ENCODE measurements at places on chromosomes 16 and 17. TPM values are rescaled to one million over a fixed set of nuclear protein-coding genes. Genes with fewer than 3 reads are reported as not detected.

DNA sequence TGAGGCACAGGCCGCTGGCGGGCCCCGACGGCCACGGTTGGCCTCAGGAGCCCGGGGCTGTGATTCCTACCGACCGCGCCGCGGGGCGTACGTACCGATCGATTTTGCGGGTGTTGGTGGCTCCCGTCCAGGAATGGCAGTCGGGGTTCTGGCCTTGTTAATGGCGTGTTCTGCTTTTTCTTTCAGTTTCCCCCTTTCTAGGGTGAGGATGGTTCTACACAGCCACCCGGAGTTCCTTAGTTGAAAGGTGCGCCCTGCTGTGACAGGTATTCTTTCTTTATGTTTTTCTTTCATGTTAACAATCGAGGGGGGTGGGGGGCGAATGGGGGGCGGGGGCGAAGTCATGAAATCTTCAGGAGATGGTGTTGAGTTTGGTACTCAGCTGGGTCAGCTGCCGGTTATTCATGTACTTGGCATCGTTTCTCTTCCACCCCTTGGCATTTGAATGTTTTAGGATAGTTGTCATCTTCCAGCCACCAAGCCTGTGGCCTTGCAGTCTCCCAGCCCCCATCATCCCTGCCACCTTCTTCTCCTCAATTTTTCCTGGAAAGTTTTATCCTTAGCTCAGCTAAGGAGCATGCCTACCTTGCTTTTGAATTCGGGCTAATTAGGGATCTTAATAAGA is 802 bp downstream of the CYLD start:
- peaks cover 10% of the 10 kb centered on the region for H3K4me1 ChIP-seq
- H3K27ac ChIP-seq = peak overlapping the region; percentile 25
- peaks cover 2% of the 10 kb centered on the region for H3K27me3 ChIP-seq

DNA sequence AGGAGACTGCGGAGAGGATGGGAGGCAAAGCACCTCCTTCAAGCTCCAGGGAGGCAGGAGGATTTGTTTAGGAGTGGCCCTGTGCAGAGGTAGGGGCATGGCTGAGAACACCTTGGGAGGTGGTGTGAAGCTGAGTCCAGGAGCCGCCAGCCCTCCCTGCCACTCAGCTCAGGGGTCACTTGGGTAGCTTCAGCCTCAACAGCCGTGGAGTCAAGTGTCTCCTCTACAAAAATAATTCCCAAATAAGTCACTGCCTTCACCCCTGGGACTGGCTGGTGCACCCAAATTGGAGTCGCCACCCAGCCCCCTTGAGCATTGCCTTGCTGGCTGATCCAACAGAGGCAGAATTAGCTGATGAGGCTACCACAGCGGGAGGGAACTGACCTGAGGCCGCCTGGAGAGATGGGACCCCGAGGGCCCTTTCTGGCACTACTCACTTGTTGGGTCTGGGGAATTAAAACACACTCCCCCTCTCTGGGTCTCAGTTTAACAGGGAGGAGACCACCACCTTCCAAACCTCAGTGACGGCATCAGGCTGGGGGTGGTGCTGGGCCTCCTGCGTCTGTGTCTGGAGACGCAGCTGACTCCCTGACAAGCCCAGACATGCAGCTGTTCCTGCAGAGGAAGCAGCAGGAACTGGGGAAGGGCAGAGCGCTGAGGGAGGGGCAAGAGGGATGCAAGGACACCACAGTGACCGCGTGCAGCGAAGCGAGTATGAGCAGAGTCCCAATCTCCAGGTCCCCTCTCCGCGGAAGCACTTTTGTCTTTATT is 87.9 kb upstream of the TOB1 start:
- no peak overlapping the region for H3K4me3 ChIP-seq
- no peaks in the 10 kb centered on the region for H3K27me3 ChIP-seq
- peaks cover 49% of the 10 kb centered on the region for H3K4me1 ChIP-seq
- no peak for DNase-seq

DNA sequence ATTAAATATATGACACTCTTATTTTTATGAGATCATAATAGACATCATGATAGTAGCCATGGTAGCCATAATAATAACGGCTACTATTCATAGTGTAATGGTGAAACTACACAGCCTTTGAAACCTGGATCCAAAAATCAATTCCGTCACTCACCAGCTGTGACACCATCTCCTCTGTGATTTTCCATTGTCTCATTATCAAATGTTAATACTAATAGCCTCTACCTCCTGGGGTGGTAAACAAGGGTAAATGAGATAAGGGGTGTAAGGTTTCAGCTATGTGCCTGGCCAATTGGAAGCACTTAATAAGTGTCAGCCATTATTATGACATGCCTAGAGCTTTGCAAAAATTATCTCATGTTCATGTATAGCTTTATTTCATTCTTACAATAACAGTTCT is 88.6 kb downstream of the CACNG3 start:
- H3K27ac ChIP-seq = no peak overlapping the region
- H3K4me3 ChIP-seq = no peak overlapping the region
- no peaks in the 10 kb centered on the region for H3K4me1 ChIP-seq

GRCh38 chr17:6413065-6413464 is 21.9 kb downstream of the AIPL1 start:
- H3K27ac ChIP-seq = no peak overlapping the region
- no peaks in the 10 kb centered on the region for H3K27me3 ChIP-seq
- H3K4me3 ChIP-seq = no peak overlapping the region
- DNase-seq = no peak

DNA sequence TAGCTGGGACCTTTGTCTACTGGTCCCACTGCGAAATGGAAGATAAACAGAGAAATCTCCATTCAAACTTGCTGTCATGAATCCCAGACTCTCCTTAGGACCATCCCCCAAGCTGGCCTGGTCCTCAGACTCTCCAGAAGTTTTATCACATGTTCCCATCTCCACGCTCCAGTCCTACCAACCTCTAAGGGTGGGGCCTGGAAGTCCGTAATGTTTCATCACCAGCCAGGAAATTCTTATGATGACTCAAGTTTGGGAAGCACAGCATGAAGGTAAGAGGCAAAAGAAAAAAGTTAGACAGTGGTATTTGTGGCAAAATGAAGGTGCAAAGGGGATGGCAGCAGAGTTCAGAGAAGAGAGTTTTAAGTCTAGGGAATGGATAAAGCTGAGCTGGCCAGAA is 52.7 kb downstream of the ZNF18 start:
- peaks cover 5% of the 10 kb centered on the region for H3K36me3 ChIP-seq
- H3K27ac ChIP-seq = no peak overlapping the region
- peaks cover 6% of the 10 kb centered on the region for H3K4me1 ChIP-seq
- no peak for DNase-seq

GRCh38 chr17:40124279-40125141 is 2.7 kb downstream of the MSL1 start:
- DNase-seq = peak; percentile 66
- H3K36me3 ChIP-seq = peaks cover 34% of the 10 kb centered on the region
- no peaks in the 10 kb centered on the region for H3K27me3 ChIP-seq
- H3K27ac ChIP-seq = peak overlapping the region; percentile 75
- peak overlapping the region; percentile 58 for H3K4me3 ChIP-seq
- H3K4me1 ChIP-seq = peaks cover 18% of the 10 kb centered on the region

DNA sequence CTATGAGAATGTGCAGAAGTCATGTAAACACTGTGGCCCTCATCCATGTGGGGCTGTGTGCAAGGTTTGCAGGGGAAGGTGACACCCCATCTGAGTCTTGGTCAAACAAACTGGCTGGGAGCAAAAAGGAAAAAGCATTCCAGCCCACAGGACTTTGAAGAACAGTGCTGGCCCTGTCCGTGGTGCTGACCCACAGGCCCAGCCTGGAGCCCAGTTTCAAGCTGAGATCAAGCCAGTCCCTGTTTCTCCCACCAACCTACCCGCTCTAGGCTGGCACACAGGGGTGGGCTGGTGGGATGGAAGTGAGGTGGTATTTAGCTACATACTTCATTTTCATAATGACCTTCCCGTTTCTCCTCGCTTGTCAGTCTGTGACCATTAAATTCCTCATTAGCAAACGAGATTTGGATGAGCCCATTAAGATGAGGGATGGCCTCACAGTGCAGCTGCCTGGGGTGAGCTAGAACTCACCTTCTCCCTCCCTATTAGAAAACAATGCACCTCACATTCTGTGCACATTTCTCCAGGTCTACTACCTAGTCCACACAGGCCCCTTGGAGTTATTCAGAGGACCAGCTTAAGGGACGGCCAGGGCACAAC is 12.6 kb upstream of the RPL38 start:
- peaks cover 4% of the 10 kb centered on the region for H3K27me3 ChIP-seq
- peak; percentile 69 for DNase-seq
- H3K36me3 ChIP-seq = no peaks in the 10 kb centered on the region
- peaks cover 18% of the 10 kb centered on the region for H3K4me1 ChIP-seq
- H3K27ac ChIP-seq = no peak overlapping the region

DNA sequence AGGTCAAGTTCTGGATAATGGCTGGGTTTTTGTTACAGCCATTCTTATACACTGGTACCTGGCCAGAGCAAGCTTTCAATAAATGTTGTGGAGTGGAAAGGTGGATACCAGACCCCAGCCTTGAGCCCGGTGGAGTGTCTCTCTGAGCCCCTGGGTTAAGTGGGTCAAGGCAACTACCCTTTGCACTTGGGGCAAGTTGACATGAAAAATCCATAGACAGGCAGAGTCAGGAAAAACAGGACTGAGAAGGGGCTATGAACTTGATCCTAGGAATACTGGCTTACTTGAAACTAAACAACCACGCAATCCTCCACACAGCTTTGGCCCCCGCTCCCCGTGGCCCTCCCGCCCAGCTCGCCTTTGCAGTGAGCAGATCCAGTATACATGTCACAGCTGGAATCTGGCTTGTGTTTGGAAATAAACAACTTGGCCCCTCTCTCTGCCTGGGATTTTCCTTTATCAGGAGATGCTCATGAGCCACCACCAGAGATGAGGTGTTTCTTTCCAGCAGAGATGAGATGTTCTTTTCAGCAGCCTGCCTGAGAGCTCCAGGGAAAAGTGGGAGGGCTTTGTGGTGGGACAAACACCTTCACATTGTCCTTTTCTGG is 65.9 kb downstream of the KSR1 start:
- no peak overlapping the region for H3K4me3 ChIP-seq
- no peaks in the 10 kb centered on the region for H3K27me3 ChIP-seq

- H3K27me3 ChIP-seq = peaks cover 36% of the 10 kb centered on the region
- peaks cover 29% of the 10 kb centered on the region for H3K36me3 ChIP-seq
- no peak overlapping the region for H3K27ac ChIP-seq
- peaks cover 35% of the 10 kb centered on the region for H3K4me1 ChIP-seq
- no peak overlapping the region for H3K4me3 ChIP-seq
Measured at GRCh38 chr17:74863420-74864296, 4.0 kb upstream of the GRIN2C start.

DNA sequence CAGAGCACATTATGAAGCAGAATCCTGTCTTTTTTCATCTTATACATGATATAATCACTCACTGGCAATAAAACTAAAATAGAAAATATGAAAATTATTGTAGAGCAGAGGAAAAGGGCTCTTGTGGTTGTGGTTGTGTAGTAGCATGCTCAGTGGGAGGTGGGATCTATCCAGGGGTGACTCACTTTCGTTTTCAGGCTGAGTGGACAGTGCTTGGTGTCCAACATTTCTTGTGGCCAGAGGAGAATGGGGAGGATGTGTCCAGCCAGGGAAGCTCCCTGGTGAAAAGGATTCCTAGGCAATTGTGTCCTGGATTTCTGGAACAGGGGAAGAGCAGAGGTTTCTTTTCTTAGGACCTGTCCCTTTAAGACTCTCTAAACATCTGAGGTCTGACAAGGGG is 31.9 kb upstream of the CPHXL start:
- no peak for DNase-seq
- H3K27ac ChIP-seq = no peak overlapping the region
- H3K4me3 ChIP-seq = no peak overlapping the region
- no peaks in the 10 kb centered on the region for H3K27me3 ChIP-seq
- H3K36me3 ChIP-seq = no peaks in the 10 kb centered on the region
- no peaks in the 10 kb centered on the region for H3K4me1 ChIP-seq

GRCh38 chr17:67421869-67422273 is 44.8 kb downstream of the PITPNC1 start:
- DNase-seq = no peak
- no peaks in the 10 kb centered on the region for H3K27me3 ChIP-seq
- no peak overlapping the region for H3K4me3 ChIP-seq
- no peaks in the 10 kb centered on the region for H3K36me3 ChIP-seq

- no peak for DNase-seq
- peaks cover 5% of the 10 kb centered on the region for H3K36me3 ChIP-seq
- H3K4me3 ChIP-seq = no peak overlapping the region
- H3K27me3 ChIP-seq = no peaks in the 10 kb centered on the region
- no peaks in the 10 kb centered on the region for H3K4me1 ChIP-seq
- peak overlapping the region; percentile 18 for H3K27ac ChIP-seq
Measured at GRCh38 chr17:64180089-64181073, 50.4 kb upstream of the ERN1 start.

GRCh38 chr17:67532326-67532871 is 155.3 kb downstream of the PITPNC1 start:
- H3K27ac ChIP-seq = peak overlapping the region; percentile 58
- no peak overlapping the region for H3K4me3 ChIP-seq
- peaks cover 49% of the 10 kb centered on the region for H3K4me1 ChIP-seq

- H3K4me1 ChIP-seq = peaks cover 35% of the 10 kb centered on the region
- H3K36me3 ChIP-seq = peaks cover 3% of the 10 kb centered on the region
- no peaks in the 10 kb centered on the region for H3K27me3 ChIP-seq
- H3K27ac ChIP-seq = peak overlapping the region; percentile 70
- no peak for DNase-seq
- H3K4me3 ChIP-seq = no peak overlapping the region
Measured at GRCh38 chr17:66711881-66712321, 123.0 kb upstream of the CACNG5 start.

DNA sequence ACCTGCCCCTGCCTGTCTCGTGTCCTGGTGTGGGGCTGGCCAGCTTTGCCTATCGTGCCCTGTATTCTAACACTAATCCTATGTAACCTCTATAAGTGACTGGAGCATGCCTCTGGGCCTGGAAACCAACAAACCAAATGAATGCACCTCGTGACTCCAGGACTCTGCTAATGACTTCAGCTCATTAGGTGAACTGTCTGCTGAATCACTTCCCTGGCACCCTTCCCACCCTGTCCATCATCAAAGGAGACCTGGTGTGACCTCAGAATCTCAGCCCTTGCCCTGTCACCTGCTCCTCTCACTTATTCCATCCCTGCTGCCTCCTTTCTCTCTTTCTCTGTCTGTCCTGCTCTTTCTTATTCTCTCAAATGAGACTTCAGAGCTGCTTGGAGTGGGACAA is 322.4 kb downstream of the CBLN1 start:
- H3K4me3 ChIP-seq = no peak overlapping the region
- DNase-seq = no peak
- H3K27ac ChIP-seq = no peak overlapping the region
- no peaks in the 10 kb centered on the region for H3K36me3 ChIP-seq
- no peaks in the 10 kb centered on the region for H3K4me1 ChIP-seq
- H3K27me3 ChIP-seq = no peaks in the 10 kb centered on the region

TRPV3 gene
- total RNA-seq = 5.4 TPM

NUDT7 gene
- 5.9 TPM for total RNA-seq

OMG gene
- total RNA-seq = 62.6 TPM

CPHXL2 gene
- not detected for total RNA-seq

RBFOX1 gene
- 47.4 TPM for total RNA-seq

OR1A1 gene
- not detected for total RNA-seq

COX11 gene
- total RNA-seq = 66.5 TPM
